ENCODE measurements at places on chromosomes 5 and 9.

DNA sequence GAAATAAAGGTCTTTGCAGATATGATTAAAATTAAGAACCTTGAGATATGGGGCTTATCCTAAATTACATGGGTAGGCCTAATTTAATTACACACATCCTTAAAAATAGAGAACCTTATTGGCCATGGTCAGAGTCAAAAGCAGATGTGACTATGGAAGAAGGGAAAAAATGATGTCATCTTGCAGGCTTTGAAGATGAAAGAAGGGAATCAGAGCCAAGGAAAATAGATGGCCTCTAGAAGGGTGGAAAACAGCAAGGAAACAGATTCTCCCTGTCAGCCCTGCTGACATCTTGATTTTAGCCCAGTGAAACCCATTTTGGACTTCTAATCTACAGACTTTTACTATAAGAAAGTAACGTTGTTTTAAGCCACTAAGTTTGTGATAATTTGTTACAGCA, 37.6 kb upstream of the KCNN2 start:
- DNase-seq = no peak

GRCh38 chr5:168865968-168866367, 286.8 kb upstream of the PANK3 start:
- no peak for DNase-seq

DNA sequence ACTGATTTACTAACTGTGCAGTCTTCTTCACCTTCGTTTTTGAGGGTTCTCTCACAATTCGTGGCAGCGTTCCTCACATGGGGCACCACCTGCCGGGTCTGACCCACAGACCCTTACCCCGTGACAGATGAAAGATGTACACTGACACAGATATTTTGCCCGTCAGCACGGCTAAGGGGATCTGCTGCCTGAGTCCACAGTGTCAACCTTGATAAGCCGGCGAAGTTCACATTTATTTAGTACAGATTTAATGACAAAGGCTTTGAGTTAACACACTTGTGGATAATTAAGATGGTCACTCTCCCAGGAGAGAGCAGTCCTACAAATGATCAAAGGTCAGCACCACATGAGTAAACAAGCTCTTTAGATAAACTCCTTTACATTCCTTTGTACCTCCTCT, 15.9 kb upstream of the TEX10 start:
- no peak for DNase-seq

DNA sequence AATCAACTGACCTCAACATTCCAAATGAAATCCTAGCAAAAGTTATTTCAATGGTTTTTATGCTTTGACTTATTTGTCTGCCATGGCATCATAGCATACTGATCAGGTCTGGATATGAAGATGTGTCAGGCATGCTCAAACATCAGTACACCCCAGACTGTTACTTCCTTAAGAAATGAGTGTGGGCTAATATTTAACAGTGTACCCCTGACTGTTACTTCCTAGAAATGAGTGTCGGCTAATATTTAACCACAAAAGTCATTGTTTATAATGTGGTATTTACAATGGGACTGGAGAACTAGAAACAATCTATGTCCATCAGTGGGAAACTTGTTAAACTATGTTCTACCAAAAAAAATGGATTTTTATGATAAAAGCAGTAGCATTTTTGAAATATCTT, 38.1 kb upstream of the HNRNPA0 start:
- no peak for DNase-seq

DNA sequence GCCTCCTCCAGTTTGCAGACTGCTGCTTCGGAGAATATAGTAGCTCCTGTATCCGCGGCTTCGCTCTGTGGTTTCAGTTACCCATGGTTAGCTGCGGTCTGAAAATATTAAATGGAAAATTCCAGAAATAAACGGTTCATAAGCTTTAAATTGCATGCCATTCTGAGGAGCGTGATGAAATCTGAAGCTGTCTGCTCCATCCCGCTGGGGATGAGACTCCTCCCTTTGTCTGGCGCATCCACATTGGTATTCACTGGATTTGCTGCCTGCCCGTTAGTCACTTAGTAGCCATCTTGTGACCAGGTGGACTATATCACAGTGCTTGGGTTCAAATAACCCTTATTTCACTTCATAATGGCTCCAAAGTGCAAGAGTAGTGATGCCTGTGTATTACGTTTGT, 36.3 kb downstream of the MSX2 start:
- no peak for DNase-seq

Data from stimulated activated CD8-positive, alpha-beta memory T cell treated with anti-CD3 and anti-CD28 coated beads, Interleukin-12 subunit alpha, Interleukin-12 subunit beta, amount 100 ng/mL, for 4 hours (primary cell).